Activated CD4-positive, alpha-beta T cell treated with anti-CD3 and anti-CD28 coated beads, Interleukin-2, amount 10 ng/mL, durations not matched to agents 24 days and 14 days (primary cell): ENCODE measurements at places on chromosomes 12 and 14. TPM values are rescaled to one million over a fixed set of nuclear protein-coding genes. Genes with fewer than 3 reads are reported as not detected.

DNA sequence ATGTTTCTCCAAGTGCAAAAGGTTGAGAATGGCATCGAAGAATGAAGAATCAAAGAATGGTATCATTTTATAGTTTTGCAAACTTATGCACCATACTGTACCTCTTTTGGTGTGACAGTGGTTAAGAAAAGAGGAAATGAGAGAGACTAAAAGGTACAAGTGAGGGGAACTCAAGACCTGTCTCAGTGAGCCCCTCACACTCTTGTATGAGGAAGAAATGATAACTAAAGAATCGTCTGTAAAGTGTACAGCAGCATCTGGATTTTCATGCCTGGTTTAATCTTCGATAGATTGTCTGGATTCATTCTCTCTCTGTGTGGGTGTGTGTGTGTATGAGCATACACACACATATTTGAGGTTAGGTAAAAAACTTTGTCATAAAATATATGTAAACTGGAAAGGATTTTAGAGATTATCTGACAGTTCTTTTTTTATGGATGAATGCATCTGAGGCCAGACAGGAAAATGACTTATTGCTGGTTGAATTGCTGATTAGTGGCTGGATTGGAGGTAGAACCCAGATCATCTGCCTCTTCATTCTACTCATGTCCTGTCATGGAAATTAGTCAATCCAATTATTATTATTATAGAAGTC is 16.0 kb upstream of the SLC38A2 start:
- no peak for DNase-seq

- DNase-seq, result no peak
Observed at GRCh38 chr12:52975820-52976573, 27.1 kb downstream of the KRT18 start.

- DNase-seq, result peak; percentile 69
Observed at GRCh38 chr12:92503029-92503931, 199.5 kb upstream of the PLEKHG7 start.

DNA sequence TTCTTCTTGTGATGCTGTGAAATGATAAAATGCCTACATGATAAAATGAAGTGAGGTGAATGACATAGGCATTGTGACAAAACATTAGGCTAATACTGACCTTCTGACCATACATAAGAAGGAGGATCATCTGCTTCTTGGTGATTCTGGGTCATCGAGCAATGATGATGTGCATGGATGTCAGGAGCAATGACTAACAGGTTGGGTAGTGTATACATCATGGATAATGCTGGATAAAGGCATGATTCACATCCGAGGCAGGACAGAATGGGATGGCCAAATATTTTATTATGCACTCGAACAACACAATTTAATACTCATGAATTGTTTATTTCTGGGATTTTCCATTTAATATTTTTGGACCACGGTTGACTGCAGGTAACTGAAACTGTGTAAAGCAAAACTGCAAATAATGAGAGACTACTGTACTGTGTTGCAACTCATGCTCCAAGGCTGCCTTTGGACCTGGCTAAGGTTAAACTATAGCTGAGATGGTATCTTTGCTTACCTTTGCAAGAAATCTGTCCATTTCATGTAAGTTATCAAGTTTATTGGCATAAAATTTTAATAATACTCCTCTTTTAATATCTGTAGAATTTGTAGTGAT is 7.6 kb upstream of the SLC25A21 start:
- no peak for DNase-seq

- DNase-seq, result no peak
Observed at GRCh38 chr14:28774764-28775735, 8.5 kb downstream of the FOXG1 start.

DNA sequence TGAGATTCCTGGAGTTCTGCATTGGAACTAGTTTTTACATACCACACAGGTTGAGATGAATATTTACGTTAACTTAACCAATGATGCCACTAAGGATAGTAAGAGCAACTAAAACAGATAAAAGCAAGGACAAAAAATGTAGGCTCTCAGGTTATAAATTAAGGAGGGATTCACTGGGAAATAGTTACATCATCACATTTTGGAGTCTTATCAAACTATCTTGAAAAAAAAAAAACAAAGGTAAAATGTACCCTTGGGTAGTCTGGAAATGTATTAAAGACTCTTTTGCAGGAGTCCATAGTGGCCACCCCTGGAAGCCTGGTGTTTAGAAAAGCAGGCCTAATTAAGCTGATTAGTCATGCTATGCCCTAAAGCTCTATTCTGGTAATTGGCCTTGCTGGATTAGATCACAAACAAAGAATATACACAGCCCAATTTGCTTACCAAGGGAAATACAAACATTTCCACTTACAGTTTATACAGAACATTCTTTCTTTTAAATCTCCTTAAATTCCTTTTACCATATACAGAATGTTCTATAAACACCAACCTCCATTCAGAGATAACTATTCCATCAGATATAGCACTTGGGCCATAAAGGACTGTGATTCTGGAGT is 39.3 kb downstream of the SLC25A47 start:
- no peak for DNase-seq

Gene RDH12
- not detected in 2 replicates for total RNA-seq

Gene SOAT2
- not detected in 2 replicates for total RNA-seq
